ENCODE measurements at places on chromosomes 7 and 10. TPM values are rescaled to one million over a fixed set of nuclear protein-coding genes. Genes with fewer than 3 reads are reported as not detected.

GRCh38 chr10:55495555-55495954, 694.5 kb upstream of the PCDH15 start:
- DNase-seq, result no peak

DNA sequence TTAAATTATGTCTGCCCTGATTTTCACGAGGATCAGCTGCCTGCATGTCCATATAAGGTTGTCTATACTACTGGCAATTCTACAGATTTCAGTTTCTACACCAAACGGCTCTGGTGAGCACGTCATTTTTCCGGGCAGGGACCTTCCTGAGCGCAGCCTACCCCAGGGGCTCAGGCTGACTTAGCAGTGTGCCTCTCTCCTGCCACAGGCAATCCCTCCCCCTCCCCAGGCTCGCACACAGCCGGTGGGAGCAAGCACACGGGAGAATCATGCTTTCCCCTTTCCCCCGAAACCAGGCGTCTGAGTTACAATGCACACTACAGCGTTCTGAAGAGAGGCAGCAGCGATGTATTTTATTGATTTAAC, 1.7 kb downstream of the KLF6 start:
- peak; percentile 69 for DNase-seq

GRCh38 chr7:15686295-15686956, at the start of gene MEOX2:
Gene MEOX2 (minus strand): TSS chr7:15686683. CDS start chr7:15686402, 281 bp downstream.
- DNase-seq, result no peak

GRCh38 chr7:141763797-141764196, at the start of gene TAS2R3:
Gene TAS2R3 (plus strand): TSS chr7:141764097. CDS start chr7:141764159, 62 bp downstream.
- DNase-seq, result no peak

DNA sequence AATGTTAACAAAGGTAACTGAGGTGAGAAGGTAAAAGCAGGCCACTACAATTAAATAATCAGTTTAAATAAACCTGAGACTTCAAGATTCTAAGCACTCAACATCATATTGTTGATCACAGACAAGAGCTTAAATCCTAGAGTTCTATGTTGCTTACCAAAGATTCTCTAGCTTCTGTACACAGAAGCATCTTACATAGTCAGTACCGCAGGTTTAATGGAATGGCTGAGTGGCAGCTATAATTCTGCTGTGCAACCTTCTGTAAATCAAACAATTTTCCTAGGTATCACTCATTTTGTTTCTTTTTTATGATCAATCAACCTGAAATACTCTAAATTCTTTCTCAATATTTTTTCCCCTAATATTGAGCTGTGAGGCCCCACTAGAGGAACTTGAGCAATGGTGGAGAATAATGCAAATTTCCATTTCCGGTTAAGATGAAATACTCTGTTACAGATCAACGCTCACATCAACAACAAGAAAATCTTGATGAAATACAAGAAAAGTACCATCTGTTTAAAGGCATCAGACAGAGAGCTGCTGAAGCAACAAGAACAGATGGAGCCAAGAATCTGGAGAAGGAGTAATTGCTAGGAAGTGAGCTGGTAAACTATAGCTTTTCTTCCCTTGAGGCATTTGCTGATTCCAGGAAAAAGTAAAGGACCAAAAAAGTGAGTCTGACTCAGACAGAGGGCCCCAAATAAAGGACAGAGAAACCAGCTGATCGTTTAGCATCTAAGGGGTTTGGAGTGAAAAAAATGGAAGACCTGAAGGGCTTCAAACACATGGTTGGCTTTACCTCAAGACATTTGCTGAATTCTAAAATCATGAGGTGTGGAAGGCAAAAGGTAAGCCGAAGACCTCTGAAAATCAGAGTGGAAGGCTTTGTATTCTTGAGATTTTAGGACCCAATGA, 22.6 kb downstream of the PNPLA8 start:
- no peak for DNase-seq

DNA sequence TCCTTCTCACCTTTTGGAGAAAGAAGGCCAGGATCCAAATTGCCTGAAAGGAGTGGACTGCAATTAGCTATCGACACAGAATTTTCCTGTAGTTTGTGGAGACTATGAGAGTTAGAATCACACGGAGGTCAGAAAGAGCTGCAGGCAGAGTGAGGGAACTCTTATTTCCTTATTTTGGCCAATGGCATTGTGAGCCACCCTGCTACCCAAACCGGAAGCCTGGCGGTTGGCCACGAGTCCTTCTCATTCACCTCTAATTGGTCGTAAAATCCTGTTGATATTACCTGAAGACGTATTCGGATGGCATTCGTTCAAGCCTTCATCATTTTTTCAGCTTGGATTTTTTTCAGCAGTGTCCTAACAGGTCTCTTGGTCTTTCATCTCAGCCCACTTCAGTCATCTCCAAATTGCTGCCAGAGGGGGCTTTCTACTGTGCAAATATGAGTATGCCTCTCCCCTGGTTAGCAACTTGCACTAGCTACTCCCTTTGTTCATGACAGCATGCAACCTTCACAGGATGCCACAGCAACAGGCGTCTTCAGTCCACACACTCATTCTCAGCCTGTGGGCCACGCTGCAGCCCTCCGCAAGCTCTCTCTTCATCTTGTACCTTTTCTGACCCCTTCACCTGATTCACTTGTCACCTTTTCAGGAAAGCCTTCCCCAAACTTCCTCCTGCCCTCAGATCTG, 66.9 kb downstream of the GATA3 start:
- peak; percentile 22 for DNase-seq

GRCh38 chr7:22049766-22050500, 104.2 kb upstream of the CDCA7L start:
- no peak for DNase-seq

DNA sequence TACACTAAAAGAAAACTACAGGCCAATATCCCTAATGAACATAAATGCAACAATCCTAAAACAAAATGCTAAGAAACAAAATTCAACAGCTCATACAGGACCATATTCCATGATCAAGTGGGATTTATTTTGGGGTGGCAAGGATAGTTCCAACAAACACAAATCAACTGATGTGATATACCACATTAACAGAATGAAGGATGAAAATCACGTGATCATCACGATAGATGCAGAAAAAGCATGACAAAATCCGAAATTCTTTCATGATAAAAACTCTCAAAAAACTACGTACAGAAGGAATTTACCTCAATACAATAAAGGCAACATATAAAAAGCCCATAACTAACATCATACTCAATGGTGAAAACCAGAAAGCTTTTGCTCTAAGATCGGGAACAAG, 124.0 kb downstream of the RELN start:
- no peak for DNase-seq

DNA sequence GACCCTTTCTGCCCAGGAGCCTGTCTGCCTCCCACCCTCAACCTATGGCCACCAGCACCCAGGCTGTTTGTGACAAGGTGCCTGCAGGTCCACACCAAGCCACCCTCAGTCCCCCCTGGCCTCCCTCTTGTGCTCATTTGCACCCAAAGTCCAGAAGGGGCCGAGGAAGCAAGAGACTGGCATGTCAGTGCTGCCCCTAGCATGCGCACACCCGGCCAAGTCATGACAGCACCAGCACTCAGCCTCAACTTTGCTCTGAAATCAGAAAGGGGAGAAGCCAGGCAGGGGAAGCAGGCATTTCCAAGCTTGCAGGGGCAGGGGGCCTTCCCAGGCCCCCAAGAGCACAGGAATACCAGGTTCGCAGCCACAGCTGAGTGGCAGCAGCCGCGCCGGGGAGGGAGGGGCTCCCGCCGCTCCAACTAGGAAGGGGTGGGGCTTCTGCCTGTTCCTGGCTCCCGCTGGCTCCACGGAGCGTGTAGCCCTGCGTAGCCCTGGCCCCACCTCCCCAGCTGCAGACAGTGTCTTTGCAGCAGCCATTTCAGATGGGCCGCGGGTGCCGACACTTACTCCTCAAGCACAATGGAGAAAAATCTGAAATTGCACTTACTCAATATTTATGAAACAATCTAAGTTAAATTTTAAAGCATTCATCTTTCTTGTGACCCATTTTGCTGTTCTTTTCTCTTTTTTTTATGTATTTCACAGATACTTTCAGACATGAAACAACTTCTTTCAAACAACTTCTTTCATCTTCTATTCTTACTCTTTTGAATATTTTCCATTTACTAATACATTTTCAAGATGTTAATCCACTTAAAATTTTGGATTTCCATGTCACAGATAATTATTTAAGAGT, 54.9 kb upstream of the ABCB5 start:
- DNase-seq, result no peak

DNA sequence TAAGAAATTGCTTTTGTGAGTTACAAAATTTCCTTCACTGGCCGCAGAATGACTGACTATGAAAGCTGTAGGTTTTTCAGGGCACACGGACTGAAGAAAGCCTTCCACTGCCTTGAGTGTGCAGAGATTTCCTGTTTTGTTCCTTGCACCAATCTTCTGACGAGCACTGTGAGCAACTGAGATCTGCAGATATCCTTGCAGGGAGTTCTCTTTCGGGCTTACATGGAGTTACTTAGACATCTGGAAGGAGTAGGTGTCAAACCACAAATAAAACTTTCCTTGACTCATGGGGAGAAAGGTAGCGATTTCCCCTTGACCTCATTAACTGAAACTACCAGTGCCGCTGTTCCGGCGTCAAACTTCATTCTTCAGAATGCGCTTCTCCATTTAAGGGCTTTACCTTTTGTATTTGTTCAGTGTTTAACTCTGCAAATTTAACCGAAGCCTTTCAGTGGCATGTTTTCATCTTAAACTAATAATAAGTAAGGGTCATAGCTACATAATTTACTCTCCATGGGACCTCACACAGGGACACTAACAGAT, 1175.3 kb downstream of the GATA3 start:
- DNase-seq, result no peak

GRCh38 chr10:37488792-37489657, 363.6 kb downstream of the ANKRD30A start:
- no peak for DNase-seq

- DNase-seq, result no peak
Observed at GRCh38 chr7:11345621-11346020, 371.9 kb downstream of the PHF14 start.

DNA sequence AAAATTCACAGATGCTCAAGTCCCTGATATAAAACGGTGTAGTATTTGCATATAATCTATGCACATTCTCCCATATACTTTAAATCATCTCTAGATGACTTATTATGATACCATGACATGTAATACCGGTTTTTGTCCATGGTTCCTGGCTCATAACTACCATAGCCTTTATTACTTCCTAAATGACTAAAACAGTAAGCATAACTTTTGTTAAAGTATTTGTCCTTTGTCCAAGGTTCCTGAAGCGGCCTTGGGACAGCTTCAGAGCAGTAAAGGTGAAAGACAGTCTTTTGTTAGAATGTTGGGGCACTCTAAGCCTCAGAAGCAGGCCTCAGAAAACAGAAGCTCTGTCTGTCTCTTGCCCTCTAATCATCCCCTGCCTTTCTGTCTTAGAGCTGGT, 4.0 kb downstream of the CRCP start:
- no peak for DNase-seq

DNA sequence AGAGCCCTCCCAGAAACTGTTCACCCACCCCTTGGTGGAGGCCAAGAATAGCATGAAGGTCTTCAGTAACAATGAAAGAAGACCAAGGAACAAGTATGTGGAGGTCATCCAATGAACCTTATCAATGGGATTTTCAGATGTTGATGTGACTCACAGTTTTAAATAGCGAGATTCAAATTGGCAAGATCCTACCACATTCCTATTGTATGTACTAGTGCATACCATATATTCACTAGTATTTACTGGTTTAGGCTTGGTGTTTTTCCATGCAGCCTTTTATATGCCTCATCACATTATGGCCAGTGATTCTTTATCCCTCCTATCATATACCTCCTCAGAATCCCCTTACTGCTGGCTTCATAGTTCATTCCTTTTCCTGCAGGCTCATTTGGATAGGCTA, 54.4 kb downstream of the ITGB8 start:
- DNase-seq, result no peak

Gene CRYGN
- 1.3 TPM for total RNA-seq

Gene GARIN1A
- total RNA-seq, result 2.9 TPM

Gene CNPY1
- total RNA-seq, result not detected

Gene CARD11
- total RNA-seq, result 0.80 TPM

Gene HOXA5
- 22.6 TPM for total RNA-seq

Gene IMPDH1
- total RNA-seq, result 58.2 TPM

Gene PKD2L1
- not detected for total RNA-seq

Gene OR9A2
- total RNA-seq, result not detected

Measured in breast epithelium (tissue), 4 donors.